Left lung (tissue), 14 donors: ENCODE measurements at places on chromosomes 1 and 21. TPM values are rescaled to one million over a fixed set of nuclear protein-coding genes. Genes with fewer than 3 reads are reported as not detected.

PPIAL4G gene
- 0.18 TPM for polyA plus RNA-seq

LRRN2 gene
- 1.8 TPM for polyA plus RNA-seq

DNA sequence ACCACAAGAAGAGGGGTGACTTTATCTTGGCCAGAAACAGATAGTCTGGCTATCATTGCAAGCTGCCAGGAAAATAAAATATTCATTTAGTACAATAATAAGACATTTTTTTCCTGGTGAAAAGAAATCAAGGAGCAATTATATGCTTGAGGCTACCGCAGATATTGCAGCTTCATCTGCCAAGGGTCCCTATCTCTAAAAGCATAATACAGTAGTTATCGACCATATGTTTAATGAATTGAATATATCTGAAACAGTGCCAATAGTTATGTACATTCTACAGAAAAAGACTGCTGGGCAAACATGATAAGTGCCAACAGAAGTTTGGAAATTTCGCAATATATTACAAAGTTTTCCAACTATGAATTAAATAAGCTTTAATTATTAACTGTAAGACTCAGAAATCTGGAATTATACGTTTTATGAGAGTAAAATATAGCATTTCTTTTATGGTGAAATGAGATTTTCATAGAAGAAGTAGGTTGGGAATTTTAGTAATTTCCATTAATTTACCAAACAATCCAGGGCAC lies 561.1 kb upstream of the ZP4 start:
- DNase-seq: no peak

DNA sequence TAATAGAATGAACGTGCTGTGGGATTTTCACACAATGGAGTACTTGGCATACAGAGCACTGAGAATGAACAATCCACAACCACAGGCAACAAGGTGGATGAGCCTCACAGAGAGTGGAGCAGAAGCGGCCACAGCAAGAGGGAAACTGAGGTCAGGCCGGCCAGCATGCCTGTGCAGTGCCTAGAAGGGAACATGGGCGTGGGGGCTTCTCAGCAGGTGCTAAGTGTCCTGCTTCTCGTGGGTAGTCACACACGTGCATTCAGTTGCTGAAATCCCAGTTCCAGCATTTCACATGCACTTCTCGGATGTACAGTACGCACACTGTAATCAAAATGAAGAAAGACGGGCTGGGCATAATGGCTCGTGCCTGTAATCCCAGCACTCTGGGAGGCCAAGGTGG lies 33.1 kb downstream of the WDR4 start:
- peak; percentile 24 for DNase-seq
